NCI-H146 (cell line): ENCODE measurements at places on chromosomes 1 and 21.

- no peak for DNase-seq
Measured at GRCh38 chr1:61852670-61853015, 110.4 kb downstream of the PATJ start.

DNA sequence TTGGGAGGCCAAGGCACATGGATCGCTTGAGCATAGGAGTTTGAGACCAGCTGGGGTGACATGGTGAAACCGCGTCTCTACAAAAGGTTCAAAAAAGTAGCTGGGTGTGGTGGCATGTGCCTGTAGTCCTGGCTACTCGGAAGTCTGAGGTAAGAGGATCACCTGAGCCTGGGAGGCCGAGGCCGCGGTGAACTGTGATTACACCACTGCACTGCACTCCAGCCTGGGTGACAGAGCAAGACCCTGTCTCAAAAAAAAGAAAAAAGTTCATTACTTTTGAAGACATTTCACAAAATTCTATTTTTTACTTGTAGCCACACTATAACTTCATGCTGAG lies 2.1 kb upstream of the DENND2C start:
- DNase-seq = no peak

DNA sequence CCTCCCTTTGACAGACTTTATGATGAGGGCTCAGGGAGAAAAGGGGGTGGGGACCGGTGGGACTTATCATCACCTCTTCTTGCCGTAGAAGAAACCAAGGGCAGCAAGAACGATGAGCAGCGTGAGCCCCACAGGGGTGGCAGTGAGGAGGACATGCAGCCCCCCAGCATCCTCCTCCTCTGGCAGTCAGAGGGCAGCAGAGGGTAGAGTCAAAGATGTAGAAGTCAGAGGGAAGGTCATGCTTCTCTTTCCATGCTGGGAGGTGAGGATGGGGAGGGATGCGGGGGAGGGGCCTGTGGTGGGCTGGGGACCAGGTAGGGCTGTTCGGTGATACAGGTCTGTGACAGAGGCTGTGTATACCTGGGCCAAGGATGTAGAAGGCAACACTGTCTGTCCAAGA lies 14.8 kb downstream of the INSRR start:
- DNase-seq = no peak

DNA sequence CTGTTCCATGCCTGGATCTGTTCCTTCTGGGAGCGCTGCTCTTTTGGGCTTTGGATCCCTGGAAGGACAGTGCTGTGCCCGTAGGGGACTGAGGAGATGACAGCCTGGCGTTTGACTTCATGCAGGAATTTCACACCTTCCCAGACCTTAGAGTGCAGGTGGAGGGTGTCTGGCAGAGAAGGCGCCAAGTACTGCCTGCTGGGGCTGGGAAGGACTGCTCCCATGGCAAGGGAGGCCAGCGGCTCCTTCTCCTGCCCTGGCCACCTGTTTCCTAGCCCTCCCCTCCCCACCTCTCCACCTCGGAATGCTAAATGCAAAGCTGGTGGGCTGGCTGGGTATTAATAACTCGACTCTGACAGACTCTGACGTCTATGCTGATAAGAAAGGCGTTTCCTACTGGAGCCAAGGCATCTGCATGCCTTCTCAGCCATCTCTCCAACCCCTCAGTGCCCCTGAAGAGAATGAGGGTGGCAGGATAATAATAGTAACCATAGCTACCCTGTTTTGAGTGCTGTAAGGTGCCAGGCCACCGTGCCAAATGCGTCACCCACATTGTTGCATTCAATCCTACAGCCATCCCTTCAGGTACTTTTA lies 17.5 kb upstream of the PDIK1L start:
- peak; percentile 1 for DNase-seq

- no peak for DNase-seq
Measured at GRCh38 chr1:64453688-64454087, 16.2 kb upstream of the CACHD1 start.

DNA sequence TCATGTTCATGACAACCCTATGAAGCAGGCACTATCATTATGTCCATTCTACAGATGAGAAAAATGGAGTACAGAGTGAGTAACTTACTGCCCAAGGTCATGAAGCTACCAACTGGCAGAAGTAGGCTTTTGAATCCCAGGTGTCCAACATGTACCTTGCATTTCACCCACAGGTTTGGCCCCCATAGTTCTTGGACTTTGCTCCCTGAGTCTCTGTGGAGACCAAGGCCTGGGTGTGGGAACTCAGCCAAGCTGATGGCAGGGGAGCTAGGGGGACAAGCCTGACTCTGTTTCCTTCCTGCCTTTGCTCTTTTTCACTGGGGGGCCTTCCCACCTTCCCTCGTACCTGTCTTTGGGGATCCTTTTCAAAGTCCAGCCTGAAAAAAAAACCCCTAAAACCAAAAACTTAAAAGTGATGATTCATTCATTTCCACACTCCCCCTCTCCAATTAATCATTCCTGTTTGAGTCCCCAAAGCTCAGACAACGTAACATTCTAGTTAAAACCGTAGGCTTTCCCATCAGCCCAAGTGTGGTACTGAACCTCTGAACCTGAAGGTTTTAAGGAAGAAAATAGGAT lies 8.5 kb upstream of the TTC22 start:
- no peak for DNase-seq

GRCh38 chr1:240714568-240715292 lies 102.8 kb upstream of the GREM2 start:
- no peak for DNase-seq

GRCh38 chr1:170619241-170620028 lies 44.5 kb upstream of the PRRX1 start:
- DNase-seq = peak; percentile 52

DNA sequence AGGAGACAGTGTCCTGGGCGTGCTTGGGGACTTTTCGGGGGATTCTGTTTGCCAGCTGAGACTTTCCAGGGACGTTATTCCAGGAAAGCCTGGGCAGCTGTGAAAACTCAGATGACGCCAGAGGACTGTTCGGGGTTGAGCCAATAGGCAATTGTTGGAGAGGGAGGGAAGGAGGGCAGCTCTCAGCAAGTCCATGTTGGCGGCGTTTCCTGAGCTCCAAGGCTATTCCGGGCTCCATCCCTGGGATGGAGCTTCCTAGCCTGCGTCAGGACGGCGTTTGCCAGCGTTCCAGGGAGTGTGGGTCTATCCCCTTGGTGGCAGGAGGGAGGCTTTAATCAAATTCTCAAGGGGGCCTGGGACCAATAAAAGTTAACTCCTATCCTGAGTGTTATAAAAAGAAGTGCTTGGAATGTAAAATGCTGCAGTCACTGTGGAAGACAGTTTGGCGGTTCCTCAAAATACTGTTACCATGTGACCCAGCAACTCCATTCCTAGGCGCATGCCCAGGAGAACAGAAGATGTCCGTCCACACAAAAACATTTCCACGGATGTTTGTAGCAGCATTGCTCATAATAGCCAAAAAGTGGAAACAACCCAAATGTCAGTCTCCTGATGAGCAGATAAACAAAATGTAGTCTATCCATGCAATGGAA lies 15.2 kb downstream of the SLC27A3 start:
- peak; percentile 17 for DNase-seq

DNA sequence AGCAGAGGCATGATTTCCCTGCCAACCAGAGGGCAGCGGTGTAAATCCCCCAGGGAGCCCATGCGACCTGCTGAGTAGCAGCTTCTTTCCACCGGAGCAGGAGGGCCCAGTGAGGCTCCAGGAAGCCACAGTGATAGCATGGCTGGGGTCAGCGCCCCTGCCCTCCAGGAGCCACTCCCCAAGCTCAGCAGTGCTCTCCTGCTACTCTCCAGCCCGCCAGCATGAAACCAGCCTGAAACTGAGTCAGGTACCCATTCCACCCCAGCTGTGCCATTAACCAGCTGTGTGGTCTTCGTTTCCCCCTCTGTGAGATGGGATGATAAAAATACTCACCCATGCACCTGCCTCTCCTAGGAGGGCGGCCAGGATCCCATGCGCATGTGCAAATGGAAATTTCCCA lies 123.8 kb upstream of the TMEM51 start:
- DNase-seq = no peak

DNA sequence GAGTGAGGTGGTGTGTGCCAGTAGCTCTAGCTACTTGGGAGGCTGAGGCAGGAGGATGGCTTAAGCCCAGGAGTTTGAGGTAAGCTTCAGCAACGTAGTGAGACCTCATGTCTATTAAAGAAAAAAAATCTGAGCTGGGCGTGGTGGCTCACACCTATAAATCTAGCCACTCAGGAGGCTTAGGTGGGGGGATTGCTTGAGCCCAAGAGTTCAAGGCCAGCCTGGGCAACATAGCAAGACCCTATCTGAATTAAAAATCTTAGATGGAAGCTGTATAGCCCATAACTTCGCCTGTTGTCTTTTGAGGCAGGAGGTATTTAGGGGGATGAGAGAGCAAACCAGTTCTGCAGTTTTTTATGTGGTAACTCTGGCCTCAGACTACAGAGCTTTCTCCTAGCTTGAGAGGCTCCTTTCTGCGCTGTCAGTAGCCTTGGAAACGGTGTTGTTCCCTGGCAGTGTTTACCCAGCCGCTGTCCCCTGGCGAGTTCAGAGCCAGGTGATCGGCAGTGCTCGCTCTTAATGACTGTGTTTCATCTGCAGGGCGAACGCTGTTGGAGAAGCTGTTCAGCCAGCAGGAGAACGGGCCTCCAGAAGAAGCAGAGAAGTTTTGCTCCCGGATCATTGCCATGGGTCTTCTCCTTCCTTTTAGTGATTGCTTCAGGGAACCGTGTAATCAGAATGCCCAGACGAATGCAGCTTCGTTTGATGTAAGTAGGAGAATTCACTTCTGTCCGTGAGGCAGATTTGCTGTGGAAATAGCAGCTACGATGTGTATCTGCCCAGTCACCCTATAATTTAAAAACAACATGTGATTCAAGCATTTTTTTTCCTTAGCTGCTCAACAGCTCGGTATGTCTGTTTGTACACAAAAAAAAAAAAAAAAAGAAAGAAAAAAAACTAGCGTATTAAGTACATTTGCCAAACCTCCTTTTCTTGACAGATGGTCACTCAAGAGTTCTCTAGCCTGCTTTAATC lies 31.2 kb downstream of the FMN2 start:
- peak; percentile 96 for DNase-seq

- no peak for DNase-seq
Measured at GRCh38 chr1:45647248-45648021, 23.6 kb upstream of the CCDC17 start.

DNA sequence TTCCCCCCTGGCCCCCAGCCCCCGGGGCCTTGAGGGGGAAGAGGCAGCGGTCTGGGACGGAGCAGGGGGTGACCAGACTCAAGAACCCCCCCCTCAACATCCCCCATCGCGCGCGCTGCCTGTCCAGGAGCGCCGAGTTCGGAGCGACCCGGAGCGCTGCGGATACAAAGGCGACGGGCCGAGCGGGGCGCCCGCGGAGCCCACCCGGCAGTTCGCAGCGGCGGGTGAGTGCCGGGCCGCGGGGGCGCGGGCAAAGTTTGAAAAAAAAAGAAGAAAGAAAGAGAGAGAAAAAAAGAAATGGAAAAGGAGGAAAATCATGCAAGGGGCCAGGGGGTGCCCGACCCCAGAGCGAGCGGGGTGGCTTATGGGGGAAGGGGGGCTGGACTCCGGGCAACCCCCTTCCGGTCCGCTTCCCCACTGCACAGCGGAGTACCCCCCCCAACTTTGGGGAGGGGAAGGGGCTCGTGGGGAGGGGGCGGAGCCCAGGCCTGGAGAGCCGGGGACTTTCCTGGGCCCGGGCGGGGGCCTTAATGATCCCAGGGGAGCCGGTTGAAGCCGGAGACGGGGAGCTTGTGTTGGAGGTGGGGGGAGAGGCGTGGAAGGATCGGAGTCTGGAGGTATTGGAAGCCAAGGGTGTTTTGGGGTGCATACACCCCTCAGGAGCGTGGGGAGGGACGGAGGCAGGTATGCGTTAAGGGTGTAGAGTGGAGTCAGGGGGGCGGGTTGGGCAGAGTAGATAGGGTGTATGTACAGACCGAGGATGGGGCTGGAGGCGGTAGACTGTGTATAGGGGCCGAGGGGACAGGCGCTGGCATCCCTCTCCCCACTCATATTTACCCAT lies 502 bp downstream of the VANGL2 start:
- DNase-seq = peak; percentile 44

DNA sequence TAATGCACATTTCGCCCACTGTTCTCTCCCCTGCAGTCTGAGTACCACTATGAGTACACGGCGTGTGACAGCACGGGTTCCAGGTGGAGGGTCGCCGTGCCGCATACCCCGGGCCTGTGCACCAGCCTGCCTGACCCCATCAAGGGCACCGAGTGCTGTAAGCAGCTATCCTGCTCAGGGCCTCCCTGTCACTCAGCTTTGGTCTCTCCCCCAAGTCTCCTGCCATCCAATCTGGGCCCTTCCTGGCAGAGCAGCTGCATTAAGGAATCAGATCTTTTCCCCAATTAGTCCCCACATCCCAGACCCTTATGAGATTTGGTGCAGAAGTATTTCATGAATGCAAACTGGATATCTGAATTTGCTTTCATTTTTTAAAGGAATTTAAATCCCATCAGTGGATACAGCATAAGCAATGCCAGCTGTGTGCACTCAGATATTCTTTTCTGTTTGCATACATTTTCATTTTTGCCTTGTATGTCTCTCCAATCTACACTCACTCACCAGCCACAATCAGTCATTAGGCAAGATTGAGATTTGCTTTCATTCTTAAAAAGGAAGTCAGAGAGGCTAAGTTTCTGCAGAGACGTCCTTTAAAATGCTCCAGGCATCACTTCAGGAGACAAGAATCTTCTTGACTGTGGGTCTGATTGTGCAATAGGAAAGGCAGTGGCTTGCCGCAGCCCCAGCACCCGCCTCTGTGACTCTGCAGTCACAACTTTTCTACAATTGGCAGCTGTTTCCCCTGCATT lies 48.1 kb downstream of the ELAPOR1 start:
- no peak for DNase-seq

DNA sequence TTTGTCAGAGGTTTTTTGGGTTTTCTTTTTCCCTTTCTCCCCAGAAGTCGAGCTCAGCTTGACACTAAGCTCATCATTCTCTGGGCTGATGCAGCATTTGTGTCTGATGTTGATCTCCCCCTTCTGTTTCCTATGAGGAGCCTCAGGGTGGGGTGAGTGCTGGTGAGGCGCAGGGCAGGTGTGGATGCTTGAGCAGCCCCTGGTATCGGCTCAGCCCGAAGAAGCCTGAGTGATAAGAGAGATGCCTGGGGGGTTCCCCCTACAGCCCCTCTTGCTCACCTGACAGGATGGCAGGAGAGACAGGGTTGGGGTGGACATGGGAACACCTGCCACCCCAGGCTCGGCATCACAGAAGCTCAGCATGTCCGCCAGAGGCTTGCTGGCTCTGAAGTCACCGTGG lies 239.0 kb downstream of the RHOU start:
- no peak for DNase-seq

DNA sequence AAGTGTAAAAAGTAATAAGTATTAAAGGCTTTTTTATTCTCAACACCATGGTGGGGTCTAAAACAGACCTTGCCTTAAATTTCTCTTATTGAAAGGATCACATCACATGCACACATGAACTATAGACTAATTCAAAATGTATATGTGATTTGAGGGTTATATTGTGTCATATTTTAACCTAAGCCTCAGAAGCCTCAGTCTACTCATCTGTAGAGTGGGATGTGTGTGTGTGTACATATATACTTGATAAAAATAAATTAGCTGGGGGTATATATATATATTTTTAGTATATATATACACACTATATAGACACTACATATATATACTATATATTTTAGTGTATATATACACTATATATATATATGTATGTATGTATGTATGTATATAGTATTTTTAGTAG lies 58.8 kb downstream of the KCTD3 start:
- no peak for DNase-seq

- DNase-seq = peak; percentile 75
Measured at GRCh38 chr1:240732390-240732789, 120.4 kb upstream of the GREM2 start.

- DNase-seq = no peak
Measured at GRCh38 chr1:58317086-58317485, 229.4 kb downstream of the OMA1 start.
